ENCODE measurements at places on chromosomes 5 and 9. TPM values are rescaled to one million over a fixed set of nuclear protein-coding genes. Genes with fewer than 3 reads are reported as not detected.

Gene TMEM215
- total RNA-seq, result not detected

Gene KLF4
- 21.7 TPM for total RNA-seq

Gene MPDZ
- 17.1 TPM for total RNA-seq

Gene RLN2
- 2.3 TPM for total RNA-seq

Gene SLC22A5
- 24.8 TPM for total RNA-seq

Gene DENND4C
- 34.9 TPM for total RNA-seq

Gene FRMD3
- 1.3 TPM for total RNA-seq

Gene SNX18
- 23.1 TPM for total RNA-seq

Gene FOXD4L6
- not detected for total RNA-seq

Gene CLK4
- total RNA-seq, result 3.9 TPM

Gene PCDHB8
- total RNA-seq, result 0.25 TPM

Gene PCDHGB3
- 3.8 TPM for total RNA-seq

Gene SLC34A3
- total RNA-seq, result not detected

Gene MEGF10
- total RNA-seq, result 1.1 TPM

Gene SNCB
- total RNA-seq, result not detected

Gene INSL4
- total RNA-seq, result not detected

Gene PCDH1
- total RNA-seq, result 1.1 TPM

Gene GABRG2
- total RNA-seq, result not detected

Gene HTR4
- not detected for total RNA-seq

Gene DNAI1
- 0.25 TPM for total RNA-seq

Gene WWC1
- total RNA-seq, result 27.7 TPM

Gene ARHGEF37
- 1.3 TPM for total RNA-seq

Gene SLC9A3
- total RNA-seq, result 3.4 TPM

Gene CCDC183
- not detected for total RNA-seq

Gene HNRNPH1
- 268 TPM for total RNA-seq

Gene SMAD5
- 21.8 TPM for total RNA-seq

Gene IL17B
- total RNA-seq, result 0.38 TPM

Gene BNC2
- 18.1 TPM for total RNA-seq

Gene PNPLA7
- total RNA-seq, result 2.3 TPM

Gene EEIG1
- 4.6 TPM for total RNA-seq

Gene FAM153A
- not detected for total RNA-seq

Gene TNFSF8
- not detected for total RNA-seq

Gene GABRB2
- 0.13 TPM for total RNA-seq

Gene ANKHD1
- total RNA-seq, result 32.4 TPM

Gene DNAH5
- total RNA-seq, result 0.76 TPM

Gene AQP3
- 6.2 TPM for total RNA-seq

Gene FOXD4L5
- total RNA-seq, result not detected

Gene C9orf50
- total RNA-seq, result 0.16 TPM

Gene GPR151
- not detected for total RNA-seq

Measured in mesangial cell (primary cell).